ENCODE measurements at places on chromosomes 1 and 21. TPM values are rescaled to one million over a fixed set of nuclear protein-coding genes. Genes with fewer than 3 reads are reported as not detected.

Gene ENTREP3
- total RNA-seq: 23.2 TPM

Gene TNNI3K
- 1.6 TPM for total RNA-seq

Gene RNF186
- total RNA-seq: not detected

Gene SH2D1B
- total RNA-seq: 1.2 TPM

Gene GART
- 57.7 TPM for total RNA-seq

All from left lung (tissue), 14 donors.